ENCODE measurements at places on chromosomes 2 and 18. TPM values are rescaled to one million over a fixed set of nuclear protein-coding genes. Genes with fewer than 3 reads are reported as not detected.

ALPG gene
- not detected for total RNA-seq

ZSWIM2 gene
- not detected for total RNA-seq

MYCN gene
- 50.3 TPM for total RNA-seq

FZD7 gene
- 266 TPM for total RNA-seq

- H3K36me3 ChIP-seq = no peaks in the 10 kb centered on the region
- H3K4me1 ChIP-seq = no peaks in the 10 kb centered on the region
- no peak for DNase-seq
- no peaks in the 10 kb centered on the region for H3K27me3 ChIP-seq
Measured at GRCh38 chr2:148461876-148462275, 182.7 kb upstream of the EPC2 start.

DNA sequence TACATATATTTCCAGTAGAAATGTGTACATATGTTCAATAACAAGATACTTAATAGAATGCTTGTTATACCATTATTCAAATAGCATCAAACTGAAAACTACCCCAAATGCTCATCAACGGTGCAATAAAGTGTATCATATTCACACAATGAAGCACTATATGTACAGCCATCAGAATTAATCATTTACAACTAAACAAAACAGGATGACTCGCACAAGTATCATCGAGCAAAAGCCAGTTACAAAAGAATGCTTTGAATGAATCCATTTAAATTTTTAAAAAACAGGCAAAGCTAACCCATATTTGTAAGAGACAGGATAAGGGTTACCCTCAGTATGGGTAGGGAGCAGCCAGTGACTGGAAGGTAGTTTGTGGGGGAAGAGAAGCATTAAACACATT is 132.8 kb upstream of the PDE1A start:
- no peaks in the 10 kb centered on the region for H3K36me3 ChIP-seq
- H3K4me3 ChIP-seq = no peak overlapping the region
- H3K4me1 ChIP-seq = no peaks in the 10 kb centered on the region
- DNase-seq = no peak
- no peak overlapping the region for H3K27ac ChIP-seq

DNA sequence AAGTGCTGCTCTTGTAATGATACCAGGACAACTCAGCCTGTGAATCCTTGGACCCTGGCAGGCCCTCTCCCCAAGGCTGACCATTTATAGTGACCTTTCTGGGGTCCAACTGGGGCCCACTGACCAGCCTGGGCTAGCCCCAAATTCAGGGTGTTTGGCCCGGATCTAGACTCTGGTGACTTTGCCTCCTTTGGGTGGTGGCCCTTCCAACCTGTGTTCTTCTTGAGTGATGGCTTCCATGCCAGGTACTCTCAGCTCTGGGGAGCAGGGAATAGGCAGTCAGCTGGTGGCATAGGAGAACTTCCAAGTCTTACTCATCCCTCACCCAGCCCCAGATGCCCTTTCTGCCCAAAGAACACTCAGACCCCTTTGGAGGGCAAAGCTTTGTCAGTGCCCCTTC is 10.3 kb downstream of the MYO7B start:
- no peaks in the 10 kb centered on the region for H3K36me3 ChIP-seq
- H3K4me3 ChIP-seq = no peak overlapping the region
- DNase-seq = no peak
- H3K27ac ChIP-seq = no peak overlapping the region
- peaks cover 16% of the 10 kb centered on the region for H3K4me1 ChIP-seq
- peaks cover 20% of the 10 kb centered on the region for H3K27me3 ChIP-seq

DNA sequence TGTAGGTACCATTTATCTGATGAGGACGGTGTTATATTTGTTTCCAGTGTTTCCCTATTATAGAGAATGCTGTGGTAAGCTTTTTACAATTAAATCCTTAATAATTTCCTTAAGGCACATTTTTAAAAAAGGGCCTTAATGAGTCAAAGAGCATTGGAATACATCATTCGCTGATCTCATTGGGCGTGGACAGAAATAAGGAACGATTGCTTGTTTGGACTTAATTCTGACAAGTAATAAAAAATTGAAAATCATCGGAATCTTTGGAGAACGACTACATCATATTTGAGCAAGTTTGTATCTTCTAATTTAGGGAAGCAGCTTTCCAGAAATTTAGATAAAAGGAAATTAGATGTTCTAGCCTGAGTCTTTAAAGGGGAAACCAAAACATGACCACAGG is 11.3 kb downstream of the AGPS start:
- DNase-seq = no peak
- H3K4me1 ChIP-seq = peaks cover 16% of the 10 kb centered on the region
- H3K27ac ChIP-seq = no peak overlapping the region
- H3K4me3 ChIP-seq = no peak overlapping the region
- H3K27me3 ChIP-seq = no peaks in the 10 kb centered on the region
